ENCODE measurements at places on chromosomes 2 and 18. TPM values are rescaled to one million over a fixed set of nuclear protein-coding genes. Genes with fewer than 3 reads are reported as not detected.

GRCh38 chr2:127913808-127914457 lies 28.2 kb upstream of the AMMECR1L start:
- DNase-seq = no peak

CHRNG gene
- not detected for total RNA-seq

MAP3K19 gene
- total RNA-seq = not detected

DNA sequence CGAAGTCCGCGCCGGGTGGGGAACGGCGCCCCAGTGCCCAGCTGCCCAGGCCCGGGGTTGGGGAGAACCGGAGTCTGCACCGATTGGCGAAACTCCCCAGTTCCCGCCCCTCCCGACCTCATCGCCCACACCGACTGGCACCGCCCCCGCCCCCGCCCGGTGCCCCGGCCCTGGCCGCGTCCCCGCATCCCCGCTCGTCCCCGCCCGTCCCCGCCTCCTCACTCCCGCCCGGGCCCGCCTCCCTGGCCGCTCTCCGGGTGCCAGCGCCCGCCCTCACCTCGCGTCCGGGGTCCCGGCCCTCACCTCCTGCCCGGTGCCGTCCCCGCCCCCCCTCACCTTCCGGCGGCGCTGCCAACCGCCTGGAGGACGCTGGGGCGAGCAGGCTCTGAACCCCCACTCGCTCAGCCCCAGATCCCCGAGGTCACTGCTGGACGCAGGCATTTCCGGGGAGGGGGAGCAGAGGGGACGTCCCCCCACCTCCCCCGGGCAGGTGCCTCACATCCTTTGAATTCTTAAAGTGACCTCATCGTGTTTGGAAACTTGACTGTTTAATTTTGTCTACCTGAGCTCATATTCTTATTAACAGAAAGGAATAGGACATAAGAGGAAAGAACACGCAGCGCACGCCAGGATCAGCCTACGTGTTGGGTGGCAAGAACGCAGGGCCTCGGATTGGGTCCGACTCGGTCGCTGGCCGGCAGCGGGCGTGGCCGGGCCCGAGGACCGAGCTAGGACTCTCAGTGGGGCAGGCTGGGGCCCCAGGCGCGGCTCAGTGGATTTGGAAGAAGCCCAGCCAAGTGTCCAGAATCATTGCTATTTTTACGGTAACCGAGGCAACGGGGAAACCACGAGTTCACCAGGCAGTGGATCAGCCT lies at the start of gene FAM110C:
FAM110C (minus strand) TSS at position 35 of the 875 bp plus-strand sequence. CDS start 120 bp downstream, outside the sequence.
- DNase-seq = peak; percentile 64

CHRND gene
- total RNA-seq = not detected

DNA sequence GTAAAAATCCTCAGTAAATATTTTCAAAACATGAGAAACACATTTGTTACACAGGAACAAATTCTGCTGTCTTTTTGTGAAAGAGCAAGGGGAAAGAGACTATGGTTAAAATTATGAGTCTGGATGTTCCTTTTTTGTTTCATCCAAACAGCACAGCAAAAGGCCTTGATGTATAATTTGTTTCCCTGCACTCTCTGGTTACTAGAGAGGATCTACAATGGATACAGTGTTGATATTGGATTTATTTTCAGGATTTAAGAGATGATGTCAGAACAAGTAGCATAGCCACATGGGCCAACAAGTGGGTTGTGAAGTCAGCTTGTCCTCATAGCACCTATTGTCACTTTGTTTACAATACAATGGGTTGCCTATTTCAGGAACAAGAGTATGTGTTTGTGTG lies 11.3 kb upstream of the ERBB4 start:
- no peak for DNase-seq

DNA sequence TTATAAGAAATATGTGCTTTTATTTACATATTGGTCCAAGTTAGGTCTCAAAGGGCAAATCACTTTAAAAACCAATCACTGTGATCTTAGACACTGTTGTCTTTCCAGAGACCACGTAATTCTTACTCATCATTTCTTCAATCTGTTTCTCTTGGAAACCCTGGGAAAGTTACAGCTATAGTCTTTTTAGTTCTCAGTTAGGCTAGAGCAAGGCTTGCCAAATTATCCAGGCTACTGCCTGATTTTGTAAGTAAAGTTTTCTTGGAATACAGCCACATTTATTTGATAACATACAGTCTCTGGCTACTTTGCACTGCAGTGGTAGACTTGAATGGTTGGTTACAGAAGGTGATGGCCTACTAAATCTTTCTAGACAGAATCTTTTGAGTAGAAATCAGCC lies 106.0 kb downstream of the KIAA1328 start:
- DNase-seq = no peak

GRCh38 chr2:67476809-67477790 lies 80.0 kb downstream of the ETAA1 start:
- DNase-seq = no peak

DNA sequence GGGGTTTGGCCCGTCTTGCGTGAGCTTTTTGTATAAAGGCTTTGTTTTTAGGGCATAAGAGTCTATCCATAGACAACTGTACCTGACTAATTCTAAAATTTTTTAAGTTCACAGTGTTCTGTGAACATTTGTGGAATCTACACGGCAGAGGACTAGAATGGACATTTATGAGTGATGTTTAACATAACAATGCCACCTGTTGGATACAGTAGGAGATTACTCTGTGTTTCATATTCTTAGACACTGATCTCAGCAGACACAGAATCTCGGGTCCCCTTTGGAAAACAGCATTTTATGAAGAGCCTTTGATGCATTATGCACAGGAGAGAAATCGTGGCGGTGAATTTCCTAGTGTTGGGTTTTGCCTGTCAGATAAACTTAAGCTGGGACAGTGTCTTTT lies 752.2 kb downstream of the DPP10 start:
- no peak for DNase-seq

GRCh38 chr2:223010641-223011040 lies 41.3 kb upstream of the KCNE4 start:
- DNase-seq = no peak

DNA sequence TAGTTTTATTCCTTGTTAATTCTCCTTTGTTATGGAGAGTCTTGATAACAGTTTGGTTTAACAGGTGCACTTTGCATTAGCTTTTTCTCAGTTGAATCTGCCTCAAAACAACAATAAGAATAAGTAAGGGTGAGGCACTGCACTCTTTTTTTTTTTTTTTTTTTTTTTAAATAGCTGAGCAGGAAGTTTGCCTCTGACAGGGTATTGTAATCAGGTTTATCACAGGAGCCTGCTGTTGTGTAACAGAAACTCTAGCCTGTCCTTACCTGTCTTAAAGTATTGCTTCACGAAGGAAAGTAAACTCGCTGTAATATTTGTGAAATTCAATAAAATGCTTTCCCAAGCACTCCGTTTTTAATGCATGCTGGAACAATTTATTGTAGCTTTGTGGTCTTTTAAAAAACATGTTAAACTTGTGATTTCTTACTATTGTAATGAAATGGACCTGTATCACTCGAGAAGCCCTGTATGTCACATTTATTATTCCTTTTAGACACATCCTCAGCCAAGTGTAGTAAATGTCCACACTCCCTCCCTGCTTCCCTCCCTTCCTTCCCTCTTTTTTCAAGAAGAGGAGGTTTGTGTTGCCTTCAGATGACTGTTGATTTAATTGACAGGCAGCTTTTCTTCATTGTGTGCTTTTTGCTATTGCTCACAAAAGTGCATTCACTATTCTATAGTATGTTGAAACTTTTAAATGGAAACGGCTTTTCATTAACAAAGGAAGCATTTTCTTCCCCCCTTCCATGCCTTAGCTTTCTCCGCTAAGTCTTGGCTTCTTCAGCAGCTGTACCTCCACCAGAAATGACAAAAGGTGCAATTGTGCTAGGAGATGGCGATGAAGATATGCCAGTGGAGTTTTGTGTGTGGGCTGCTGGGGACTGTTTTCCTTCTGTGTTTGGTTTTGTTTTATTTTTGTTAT lies 52.7 kb downstream of the TAF1B start:
- no peak for DNase-seq

DNA sequence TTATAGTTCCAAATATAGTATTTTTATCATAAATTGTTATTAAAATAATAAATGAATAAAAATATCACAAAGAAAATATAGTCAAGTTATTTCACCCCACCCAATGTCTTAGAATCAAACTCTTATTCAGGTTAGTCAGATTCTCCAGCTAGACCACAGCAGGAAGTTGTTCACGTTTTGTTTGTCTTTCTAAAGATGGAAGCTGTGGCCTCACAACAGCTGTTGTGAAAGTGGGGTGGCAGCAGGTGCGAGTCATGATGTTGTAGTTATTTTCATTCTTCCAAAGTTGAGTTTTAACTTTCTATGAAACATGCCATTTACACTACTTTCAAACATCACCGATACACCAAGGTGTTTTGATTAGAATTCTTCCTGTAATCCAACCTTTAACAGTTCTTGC lies 272.9 kb downstream of the SLC8A1 start:
- no peak for DNase-seq
